ENCODE measurements at places on chromosomes 6 and 20.

GRCh38 chr6:73177221-73177944 lies 47.9 kb downstream of the KHDC1L start:
- no peak for DNase-seq

DNA sequence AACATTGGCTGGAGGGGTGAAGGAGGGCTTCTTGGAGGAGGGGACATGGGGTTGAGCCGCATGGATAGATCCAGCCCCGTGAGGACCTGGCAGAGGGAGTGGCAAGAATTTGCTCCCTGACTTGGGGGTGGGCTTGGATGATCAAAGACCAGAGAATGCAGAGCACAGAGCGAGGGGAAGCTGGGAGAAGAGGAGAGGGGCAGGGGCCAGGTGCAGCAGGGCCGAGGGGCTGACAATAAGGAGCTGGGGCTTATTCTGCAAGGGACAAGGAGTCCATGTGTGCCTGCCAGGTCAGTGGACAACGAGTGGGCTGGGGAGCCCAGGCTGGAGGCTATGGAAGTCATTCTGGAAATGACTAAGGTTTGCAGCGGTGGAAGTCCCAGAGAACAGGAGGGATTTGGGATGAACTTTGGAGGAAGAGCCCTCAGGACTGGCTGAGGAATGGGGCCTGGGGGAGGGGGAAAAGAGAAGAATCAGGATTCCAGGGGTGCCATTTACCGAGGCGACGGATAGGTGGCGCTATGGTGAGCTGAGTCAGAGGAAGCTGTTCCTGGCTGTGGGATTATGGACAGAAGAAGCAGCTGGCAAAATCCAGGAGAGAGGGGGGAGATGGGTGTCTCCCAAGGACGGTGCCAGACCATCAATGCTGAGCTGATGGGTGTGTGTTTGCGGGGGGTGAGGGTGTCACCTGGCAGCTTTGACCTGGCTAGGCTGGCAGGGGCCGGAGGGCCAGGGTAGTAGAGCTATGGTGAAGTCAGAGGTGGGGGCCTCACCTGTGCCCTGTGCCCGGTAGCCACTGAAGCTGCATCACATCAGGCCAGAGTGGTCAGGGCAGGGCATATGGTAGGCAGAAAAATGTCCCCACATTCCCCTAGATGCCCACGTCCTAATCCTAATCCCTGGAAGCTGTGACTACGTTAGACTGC lies 7.8 kb downstream of the KCNG1 start:
- DNase-seq, result no peak

DNA sequence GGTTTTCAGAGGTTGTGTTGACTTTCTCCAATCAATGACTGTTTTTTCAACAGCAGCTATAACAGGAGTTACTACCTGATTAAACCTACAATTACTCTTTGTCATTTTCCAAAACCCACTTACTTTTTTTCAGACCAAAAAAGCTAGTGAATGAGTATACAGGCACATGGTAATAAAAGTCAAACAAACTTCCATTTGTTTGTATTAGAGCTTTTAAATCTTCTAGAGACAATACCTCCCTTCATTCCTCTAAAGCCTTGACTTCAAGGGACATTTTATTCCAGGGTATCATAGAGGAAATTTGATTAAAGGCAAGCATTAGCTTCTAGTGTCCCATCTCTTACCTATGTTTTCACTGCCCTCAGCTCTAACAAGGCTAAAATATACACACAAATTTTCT lies 52.7 kb downstream of the IL22RA2 start:
- DNase-seq, result no peak

DNA sequence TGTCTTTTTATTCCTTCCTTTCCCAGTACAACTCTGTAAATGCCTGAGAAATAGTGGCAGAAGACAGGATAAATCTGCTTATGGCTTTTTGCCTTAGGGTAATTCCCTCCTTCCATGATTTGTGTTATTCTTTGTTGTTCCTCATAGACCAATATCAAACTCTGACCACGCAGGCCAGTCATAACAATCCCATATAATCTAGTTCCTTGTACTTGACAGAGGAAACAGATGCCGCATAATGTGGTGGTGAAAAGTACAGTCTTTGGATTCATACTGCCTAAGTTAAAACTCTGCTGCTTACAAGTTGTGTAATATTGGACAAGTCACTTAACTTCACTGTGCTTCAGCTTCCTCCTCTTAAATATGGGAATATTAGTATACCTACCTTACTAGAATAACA lies 8.2 kb upstream of the BAG2 start:
- DNase-seq, result no peak

DNA sequence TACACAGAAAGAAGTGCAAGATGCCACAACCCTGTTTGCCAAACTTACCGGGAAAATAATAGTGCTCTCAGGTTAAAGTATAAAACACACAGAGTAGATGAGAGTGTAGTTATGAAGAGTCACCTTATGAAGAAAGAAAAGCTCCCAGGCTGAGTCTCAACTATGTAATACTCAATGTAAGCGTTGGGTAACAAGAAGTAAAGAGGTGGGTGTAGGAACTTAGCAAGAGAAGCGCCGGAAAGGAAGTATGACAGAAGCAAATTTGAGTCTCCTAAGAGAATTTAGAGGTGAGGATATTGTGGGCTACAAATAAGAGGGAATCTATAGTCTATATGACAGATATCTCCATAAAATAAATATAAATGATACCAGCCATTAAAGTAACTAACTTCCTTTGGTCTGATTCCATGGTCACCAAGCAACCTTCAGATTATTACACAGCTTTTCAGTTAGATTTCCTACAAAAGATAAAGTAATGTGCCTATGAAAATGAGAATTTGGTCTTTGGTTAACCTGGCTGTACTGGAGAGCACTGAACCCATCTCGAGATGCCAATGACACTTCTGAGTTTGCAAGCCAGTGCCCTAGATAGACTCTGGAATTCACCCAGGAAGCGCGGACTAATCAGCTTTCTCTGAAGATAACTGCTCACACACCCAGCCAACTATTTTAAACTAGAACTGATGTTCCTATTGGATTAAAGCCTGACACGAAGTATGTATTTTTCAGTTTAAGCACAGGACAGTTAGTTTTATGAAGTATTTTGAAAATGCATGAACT lies 1.8 kb downstream of the TUBE1 start:
- DNase-seq, result no peak

DNA sequence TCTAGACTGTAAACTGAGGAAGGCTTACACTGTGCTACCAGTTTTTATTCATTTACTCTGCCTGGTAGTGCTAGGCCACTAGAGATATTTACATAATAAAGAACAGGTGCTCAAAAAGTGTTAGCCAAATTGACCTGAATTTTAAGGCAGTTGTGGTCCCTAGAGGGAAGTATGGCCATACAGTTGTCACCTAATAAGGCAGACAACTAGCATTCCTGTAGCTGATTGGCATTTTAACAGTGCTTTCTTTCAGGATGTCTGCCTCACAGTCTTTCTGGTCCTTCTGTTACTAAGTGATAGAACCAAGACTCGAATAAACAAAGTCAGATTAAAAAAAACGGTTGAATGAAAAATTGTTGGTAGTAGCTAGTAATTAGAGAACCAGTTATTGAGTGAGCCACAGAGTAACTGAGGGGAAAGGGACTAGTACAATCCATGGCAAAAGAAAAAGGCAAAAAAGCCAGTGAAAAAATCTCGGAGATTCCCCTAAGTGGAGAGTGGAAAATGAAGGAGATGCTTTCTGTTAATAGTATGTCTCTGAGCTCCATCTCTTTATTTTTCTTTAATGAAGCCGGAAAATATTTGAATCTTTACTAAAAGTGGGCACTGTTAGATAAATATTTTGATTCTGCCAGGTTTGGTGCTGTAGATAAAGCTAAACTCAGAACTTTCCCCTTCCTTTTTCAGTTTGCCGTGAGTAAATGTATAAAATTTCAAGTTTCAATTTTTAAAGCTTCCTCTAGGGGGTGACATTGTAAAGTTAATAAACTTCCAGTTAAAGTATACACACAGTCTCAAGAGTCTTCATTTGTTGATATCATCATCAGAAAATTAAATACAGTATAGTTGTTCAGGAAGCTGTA lies 9.1 kb downstream of the VTA1 start:
- DNase-seq, result no peak

- no peak for DNase-seq
These were observed 177.1 kb downstream of the CD109 start for GRCh38 chr6:73873081-73873480.

GRCh38 chr6:161594412-161594811 lies 320.6 kb upstream of the AGPAT4 start:
- DNase-seq, result no peak

GRCh38 chr6:170117111-170117972 lies 173.5 kb downstream of the DLL1 start:
- DNase-seq, result no peak

- no peak for DNase-seq
These were observed 1.2 kb downstream of the PANK2 start for GRCh38 chr20:3890398-3890751.

All from stimulated activated CD4-positive, alpha-beta T cell treated with anti-CD3 and anti-CD28 coated beads, TNF-alpha, amount 100 ng/mL, for 1 hour (primary cell).